T-helper 9 cell (primary cell): ENCODE measurements at places on chromosomes 11 and 22.

DNA sequence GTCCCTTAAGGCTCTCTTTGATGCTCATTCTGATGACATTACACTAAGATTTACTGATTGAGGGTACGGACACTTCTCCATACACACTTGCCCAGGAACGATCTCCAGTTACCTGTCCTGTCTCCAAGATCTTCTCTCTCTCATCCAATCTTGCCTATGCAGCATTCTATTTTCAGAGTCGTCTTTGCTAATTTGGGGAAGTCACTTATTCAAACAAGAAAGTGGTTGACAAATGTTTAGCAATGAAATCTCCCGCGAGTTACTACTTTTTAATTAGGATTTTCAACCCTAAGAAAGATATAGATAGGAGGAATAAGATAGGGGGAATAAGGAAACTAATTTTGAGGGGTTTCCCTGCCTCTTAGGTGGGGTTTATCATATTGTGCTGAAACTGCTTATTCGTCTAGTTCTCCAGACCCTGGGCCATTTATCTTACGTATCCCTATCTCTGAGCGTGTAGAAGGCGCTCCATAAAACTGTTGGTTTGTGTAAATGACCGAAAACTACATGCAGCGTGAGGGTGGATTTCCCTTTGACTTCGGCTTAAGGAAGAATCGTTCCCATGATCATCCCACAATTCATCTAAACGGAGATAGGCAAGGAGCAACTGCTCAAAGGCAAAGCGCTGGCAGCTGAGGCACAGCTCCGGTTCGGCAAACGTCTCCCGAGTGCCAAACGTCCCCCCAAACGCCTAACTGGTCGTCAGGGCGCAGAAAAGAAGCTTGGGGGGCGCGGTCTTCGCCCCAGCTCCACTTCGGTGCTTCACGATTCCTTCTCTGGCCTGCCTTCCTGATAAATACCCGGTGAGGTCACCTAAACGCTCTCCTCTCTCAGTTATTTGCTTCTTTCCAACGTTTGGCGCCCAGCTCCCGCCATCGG, 804 bp downstream of the APIP start:
- no peak for DNase-seq

- DNase-seq = no peak
Measured at GRCh38 chr22:37274380-37274862, 7.9 kb upstream of the CYTH4 start.

DNA sequence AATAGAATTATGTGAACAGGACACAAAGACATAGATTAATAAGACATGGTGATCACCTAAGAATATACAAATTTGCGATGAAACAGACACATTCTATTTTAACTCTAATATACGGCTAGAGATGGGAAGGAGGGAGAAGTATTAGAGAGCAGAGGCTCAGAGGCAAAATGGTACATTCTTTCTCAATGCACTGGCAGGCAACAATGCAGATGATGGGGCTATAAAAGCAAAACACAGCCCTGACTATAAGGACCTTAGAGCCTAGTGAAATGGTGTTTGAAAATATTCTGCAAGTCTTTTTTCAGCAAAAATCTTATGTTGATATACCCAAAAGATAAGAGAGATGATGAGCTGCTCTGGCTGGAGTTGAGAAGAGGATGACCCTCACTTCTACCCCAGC, 13.1 kb downstream of the TCF20 start:
- DNase-seq = no peak

- DNase-seq = no peak
Measured at GRCh38 chr11:99443276-99443675, 422.5 kb downstream of the CNTN5 start.

DNA sequence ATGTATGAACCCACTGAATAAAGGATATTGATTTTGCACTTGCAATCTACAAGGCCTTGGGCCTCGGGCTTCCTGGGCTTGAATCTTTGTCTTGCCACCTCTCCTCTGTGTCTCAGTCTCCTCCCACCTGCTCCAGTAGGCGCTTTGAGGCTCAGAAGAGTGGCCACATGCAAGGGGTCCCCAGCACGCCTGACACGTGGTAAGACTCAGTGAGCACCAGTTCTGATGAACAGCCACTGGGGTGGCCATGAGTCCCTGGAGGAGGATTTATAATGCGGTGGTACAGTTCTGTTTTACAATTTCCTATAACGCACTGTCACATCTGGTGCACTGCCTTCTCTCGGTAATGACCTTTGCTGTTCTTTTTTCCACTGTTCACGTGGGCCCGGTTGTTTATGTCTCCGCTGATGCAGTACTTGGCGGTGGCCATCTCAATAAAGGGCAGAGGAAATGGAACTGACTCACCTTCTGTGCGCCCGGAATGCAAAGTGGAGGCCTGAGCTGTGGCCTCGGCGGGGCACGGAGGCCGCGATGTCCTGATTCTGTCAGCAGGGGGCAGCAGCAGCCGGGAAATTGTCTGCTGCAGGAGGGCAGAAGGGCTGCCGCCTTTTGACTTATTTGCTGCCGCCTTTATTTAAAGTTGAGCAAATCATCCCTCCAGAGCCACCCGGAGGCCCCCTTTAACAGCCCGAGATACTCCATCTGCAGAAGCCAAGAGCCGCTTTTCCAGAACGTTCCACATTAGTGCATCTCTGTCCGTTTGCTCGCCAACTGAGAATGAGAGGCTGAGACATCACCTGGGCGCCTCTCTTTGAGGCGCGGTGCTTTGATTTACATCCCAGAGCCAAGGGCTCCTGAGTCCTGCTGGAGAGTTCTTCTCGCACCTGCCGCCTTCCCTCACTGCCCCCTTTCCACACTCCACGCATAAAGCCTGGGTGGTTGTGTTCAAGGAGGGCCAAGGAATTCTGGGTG, 6.0 kb upstream of the IFT27 start:
- peak; percentile 84 for DNase-seq

- DNase-seq = no peak
Measured at GRCh38 chr11:8180469-8180868, 11.6 kb upstream of the RIC3 start.

- DNase-seq = no peak
Measured at GRCh38 chr11:40328890-40329614, 1130.4 kb downstream of the LRRC4C start.

DNA sequence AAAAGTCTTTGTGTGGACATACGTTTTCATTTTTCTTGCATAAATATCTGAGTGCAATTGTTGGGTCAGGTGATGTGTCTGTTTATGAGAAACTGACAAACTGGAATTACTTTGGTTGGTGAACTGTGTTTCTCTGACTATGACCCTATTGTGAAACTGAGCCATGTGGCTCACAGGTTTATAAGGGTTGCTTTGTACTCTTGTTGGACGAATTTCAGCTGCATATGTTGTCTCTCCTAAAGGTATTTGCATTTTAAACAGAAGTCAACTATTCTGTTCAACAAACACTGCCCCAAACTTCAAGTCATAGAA, 34.4 kb upstream of the RASD2 start:
- DNase-seq = no peak

DNA sequence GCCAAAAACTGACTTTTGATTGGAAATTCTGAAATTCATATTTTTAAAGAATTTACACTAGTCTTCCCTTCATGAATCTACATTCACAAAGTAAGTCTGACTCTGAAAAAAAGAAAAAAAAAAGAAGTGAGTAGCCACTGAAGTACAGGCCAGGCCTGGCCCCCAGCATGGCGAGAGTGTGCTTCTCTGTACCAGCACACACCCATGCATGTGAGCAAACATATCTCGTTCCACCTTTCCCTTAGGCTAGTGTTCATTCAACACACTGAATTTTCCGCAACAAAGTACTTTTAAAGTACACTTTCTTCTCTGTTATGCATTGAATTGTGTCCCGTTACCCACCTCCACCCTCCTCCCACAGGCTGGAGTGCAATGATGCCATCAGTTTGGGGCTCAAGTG, 4.5 kb downstream of the C11orf16 start:
- DNase-seq = no peak

DNA sequence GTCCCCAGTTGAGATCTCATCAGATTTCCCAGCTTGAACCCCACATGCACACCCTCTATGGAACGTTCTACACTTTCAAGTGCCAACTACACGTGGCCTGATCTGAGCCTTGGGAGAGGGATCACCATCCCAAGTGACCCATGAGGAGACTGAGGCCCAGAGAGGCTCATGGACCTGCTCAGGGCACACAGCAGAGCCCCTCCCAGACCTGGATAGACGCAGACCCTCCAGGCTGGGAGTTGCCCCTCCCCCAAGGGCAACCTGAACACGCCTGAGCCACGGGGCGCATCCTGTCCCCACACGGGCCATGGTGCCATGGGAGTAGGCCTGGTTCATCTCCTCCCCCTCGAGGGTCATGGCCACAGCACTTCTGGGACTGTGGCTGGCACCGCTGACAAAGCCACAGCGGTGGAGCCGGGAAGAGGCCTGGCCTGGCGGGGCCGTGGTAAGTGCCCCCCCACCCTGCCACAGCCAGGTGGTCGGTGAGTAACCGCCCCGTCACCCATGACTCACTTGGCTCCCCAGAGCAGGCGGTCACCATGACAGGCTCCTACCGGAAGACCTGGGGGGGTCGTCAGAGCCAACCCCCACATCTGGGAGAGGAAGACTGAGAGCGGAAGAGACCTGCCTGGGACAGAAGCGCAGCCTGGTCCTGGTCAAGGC, 8.1 kb downstream of the WNT7B start:
- DNase-seq = no peak

DNA sequence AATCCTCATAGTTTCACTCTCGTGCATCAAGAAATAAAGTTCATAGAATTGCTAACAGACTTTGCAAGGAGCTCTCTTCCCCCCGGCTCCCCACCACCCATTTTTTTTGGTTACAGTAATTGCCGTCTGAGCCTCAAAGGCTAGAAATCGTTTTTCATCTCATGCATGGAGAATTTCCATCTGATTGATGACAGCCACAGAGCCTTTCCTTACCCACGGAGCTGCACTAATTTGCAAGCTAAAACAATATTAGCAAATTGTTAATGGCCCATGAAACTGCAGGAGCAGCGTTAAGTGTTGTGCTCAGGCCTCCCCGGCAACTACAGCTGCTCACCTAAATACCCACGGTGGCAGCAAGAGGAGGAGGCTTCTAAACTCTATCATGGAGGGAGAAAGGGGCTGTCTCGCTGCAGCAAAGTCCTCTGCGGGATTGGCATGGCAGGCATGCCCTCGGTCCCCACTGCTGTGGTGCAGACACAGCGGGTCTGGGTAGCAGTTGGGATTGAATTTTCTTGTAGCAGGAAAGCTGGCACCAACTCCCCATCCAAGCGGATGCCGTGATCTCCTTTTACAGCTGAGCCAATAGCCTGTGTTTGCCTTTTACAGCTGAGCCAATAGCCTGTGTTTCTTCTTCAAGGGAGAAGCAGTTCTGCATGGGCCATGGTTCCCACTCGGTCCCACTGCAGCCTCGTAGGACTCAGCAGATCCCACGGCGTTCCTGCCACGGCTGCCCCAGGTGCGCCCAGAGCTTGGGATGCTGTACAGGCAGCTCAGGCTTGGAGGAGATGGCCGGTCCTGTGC, 412.3 kb downstream of the BRD1 start:
- no peak for DNase-seq

- no peak for DNase-seq
Measured at GRCh38 chr22:50343541-50343935, 411 bp downstream of the PPP6R2 start.

GRCh38 chr11:11975201-11976092, 33.0 kb downstream of the DKK3 start:
- no peak for DNase-seq
